ENCODE measurements at places on chromosomes 2 and 18.

- no peaks in the 10 kb centered on the region for H3K4me1 ChIP-seq
- H3K27me3 ChIP-seq, result no peaks in the 10 kb centered on the region
- DNase-seq, result no peak
- no peak overlapping the region for H3K4me3 ChIP-seq
- H3K36me3 ChIP-seq, result no peaks in the 10 kb centered on the region
Observed at GRCh38 chr18:79604205-79604912, 75.2 kb upstream of the CTDP1 start.

DNA sequence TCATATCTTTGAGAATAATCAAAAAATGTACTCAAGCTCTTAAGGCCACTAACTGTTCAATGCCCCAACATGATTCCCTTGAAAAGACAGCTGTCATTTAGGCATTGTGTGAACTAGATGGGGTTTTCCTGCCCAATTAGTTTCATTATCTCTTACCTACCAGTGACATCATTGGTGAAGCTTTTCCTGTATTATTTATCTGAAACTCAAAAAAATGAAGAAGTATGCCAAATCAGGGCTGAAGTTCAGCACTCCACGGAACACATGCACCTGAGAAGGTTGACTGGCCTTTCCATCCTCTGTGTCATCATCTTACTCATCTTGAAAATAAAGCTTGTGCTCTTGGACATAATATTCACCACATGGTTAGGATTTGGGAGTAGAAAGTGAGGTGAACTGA lies 126.4 kb downstream of the TXNL1 start:
- H3K4me1 ChIP-seq, result no peaks in the 10 kb centered on the region
- no peaks in the 10 kb centered on the region for H3K27me3 ChIP-seq
- H3K27ac ChIP-seq, result no peak overlapping the region
- DNase-seq, result no peak
- no peaks in the 10 kb centered on the region for H3K36me3 ChIP-seq

GRCh38 chr2:42970151-42970550 lies 177.8 kb upstream of the HAAO start:
- no peaks in the 10 kb centered on the region for H3K4me1 ChIP-seq
- H3K27ac ChIP-seq, result no peak overlapping the region
- DNase-seq, result no peak
- H3K36me3 ChIP-seq, result no peaks in the 10 kb centered on the region
- H3K27me3 ChIP-seq, result no peaks in the 10 kb centered on the region

DNA sequence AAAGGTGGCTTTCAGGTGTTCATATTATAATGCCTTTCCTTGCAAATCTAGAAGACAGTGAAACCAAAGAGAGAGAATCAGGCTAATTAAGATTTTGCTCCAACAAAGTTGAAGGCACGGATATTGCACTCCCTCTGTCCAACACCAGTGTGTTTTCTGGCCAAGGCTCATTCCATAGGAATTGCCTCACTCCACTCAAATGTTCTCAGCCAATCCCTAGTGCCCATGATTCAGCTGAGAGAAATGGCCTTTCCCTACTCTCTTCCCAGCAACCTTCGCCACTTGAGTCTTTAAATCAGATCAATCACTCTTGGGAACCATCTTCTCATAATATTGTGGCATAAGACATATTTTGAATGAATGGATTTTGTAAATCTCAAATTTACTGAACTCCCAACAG lies 768.2 kb upstream of the ACVR2A start:
- H3K27ac ChIP-seq, result no peak overlapping the region
- H3K27me3 ChIP-seq, result no peaks in the 10 kb centered on the region
- no peak overlapping the region for H3K4me3 ChIP-seq
- no peak for DNase-seq
- H3K36me3 ChIP-seq, result no peaks in the 10 kb centered on the region

DNA sequence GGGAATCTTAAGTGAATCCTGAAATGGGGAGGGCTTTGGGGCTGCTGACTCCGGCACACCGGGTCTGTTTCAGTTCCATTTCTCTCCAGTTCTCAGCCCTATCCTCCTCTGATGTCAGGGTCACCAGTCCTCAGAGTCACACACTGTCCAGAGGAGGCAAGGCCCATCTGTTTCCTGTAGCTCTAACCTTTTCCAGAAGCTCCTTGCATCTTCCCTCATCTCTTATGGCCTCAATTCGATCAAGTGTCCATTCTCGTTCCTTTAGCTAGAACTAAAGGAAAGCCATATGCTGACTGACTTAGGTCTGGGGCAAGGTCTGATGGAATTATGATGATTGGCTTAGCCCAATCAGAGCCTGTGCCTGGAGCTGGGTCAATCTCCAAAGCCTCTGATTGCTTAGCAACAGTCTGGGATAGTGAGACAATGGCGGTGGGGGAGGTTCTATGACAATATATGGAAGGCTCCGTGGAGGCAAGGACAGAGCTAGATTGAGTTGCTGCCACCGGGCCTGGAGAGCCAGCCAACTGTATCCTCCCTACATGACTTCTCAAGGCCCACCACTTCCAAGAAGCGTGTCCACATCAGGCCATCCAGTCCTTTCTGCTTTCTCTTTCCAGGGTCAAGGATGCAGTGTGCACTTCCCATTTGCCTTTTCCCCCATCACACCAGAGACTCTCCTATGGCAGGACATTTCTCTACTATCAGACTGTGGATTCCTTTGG lies 5.2 kb downstream of the ANKRD53 start:
- DNase-seq, result no peak
- no peaks in the 10 kb centered on the region for H3K36me3 ChIP-seq

DNA sequence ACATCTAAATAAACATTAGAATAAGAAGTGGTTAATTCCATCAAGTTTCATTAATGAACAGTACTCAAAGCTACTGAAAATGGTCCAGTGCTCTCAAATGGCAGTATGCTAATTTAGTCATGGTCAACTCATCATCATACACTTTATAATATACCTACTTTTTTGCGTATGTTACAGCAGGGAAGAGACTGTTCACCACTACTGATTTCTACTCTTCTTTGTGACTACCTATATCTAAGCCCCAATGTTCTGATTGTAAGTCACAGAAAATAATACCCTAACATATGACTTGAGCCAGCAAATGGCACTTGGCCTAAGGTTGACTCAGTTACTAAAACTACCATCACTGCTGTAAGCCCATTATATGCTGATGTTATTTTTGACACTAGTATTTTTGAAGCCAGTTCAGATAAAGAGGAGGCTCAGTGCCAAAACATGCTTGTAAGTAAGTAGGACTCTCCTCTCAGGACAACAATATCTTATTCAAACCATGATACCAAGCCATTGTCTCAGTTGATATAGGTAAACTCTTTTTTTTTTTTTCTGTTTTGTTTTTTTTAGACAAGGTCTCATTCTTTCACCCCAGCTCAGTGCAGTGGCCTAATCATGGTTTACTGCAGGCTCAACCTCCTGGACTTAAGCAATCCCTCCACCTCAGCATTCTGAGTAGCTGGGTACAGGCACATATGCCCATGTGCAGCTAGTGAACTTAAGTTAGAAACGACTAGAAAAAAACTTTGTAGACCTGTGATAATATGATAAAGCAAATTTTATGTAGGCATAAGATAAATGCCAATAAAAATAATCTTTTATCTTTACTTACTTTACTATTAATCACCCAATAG lies 266.9 kb downstream of the ZNF385B start:
- H3K27me3 ChIP-seq, result no peaks in the 10 kb centered on the region
- no peak for DNase-seq
- no peaks in the 10 kb centered on the region for H3K4me1 ChIP-seq
- no peak overlapping the region for H3K27ac ChIP-seq
- H3K36me3 ChIP-seq, result no peaks in the 10 kb centered on the region

GRCh38 chr18:44946529-44947113 lies 265.9 kb downstream of the SETBP1 start:
- no peak overlapping the region for H3K4me3 ChIP-seq
- H3K27ac ChIP-seq, result no peak overlapping the region
- no peaks in the 10 kb centered on the region for H3K4me1 ChIP-seq
- no peak for DNase-seq
- no peaks in the 10 kb centered on the region for H3K36me3 ChIP-seq

DNA sequence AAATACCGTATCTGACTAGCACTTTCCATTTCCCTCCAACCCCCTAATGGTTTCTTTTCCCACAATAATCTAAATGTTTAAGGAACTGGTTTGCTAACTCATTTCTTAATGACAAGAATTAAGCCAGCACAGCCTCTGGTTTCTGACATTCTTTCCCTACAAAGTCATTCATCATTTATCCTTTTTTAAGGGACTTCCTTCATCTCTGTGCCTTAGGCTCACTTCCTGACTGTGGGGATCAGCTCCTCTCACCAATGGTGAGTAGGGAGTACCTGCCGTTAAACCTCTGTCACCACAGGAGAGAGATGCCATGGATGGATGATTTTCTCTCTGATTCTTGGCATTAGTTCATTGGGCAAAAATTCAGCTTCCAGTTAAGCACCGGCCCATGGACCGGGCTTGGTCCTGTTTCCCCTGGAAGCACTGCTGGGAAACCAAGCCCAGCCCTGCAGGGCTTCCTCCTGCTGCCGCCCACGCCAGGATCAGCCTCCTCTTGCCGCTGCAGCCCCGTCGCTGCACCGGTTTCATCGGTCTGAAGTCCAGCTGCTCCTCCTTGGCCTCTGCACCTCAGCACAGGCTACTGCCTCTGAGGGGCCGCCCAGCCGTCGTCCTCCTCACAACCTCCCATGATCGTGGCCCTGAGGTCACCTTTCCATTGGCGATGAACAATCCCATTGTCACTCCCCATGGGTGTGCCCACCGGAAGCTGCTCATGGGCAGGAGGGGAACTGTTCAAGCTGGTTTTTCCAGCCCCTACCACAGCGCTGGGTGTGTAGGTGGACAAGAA lies 64.0 kb upstream of the ZNF516 start:
- no peaks in the 10 kb centered on the region for H3K27me3 ChIP-seq
- no peaks in the 10 kb centered on the region for H3K36me3 ChIP-seq
- no peaks in the 10 kb centered on the region for H3K4me1 ChIP-seq
- DNase-seq, result no peak

- no peak overlapping the region for H3K4me3 ChIP-seq
- no peak overlapping the region for H3K27ac ChIP-seq
- no peaks in the 10 kb centered on the region for H3K27me3 ChIP-seq
- DNase-seq, result no peak
- H3K36me3 ChIP-seq, result no peaks in the 10 kb centered on the region
Observed at GRCh38 chr2:102438111-102438510, 15.2 kb downstream of the IL18RAP start.

- H3K27me3 ChIP-seq, result peaks cover 15% of the 10 kb centered on the region
- no peaks in the 10 kb centered on the region for H3K36me3 ChIP-seq
- no peak for DNase-seq
- no peaks in the 10 kb centered on the region for H3K4me1 ChIP-seq
- H3K4me3 ChIP-seq, result no peak overlapping the region
Observed at GRCh38 chr18:78980777-78981380, 1.3 kb downstream of the SALL3 start.

DNA sequence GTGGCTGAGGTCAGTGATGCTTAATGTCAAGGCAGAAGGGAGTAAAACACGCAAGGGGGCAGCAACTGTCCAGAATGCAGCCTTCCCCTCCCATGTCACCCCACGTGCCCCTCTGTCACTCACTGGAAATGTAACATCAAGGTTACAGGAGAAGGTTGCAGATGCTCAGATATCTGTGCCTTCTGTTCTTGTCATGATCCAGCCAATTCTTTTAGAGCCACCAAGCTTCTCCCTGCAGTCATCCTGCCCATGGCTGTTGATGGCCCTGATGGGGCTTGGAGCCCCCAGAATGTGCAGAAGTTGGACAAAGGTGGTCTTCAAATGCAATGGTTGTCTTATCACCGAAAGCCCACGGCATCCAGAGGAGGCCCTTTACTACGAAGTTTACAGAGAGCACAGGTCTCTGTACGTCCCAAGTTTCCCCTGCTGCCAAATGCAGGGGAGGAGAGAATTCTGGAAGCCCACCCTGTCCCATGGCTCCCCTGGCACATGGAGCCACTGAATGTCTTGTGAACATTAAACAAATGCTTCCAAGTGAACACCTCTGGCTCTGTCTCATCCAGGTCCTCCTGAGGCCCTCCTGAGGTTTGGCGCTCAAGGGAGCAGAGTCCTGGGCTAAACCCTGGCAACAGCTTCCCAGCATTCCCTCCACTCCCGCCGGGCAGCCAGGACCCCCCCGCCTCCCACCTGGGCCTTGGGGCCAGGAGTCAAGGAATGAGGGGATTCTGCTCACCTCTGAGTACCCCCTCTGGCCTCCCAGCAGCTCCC lies 4.5 kb upstream of the GPR55 start:
- H3K27me3 ChIP-seq, result no peaks in the 10 kb centered on the region
- H3K36me3 ChIP-seq, result no peaks in the 10 kb centered on the region
- peaks cover 6% of the 10 kb centered on the region for H3K4me1 ChIP-seq
- DNase-seq, result no peak
- no peak overlapping the region for H3K27ac ChIP-seq

DNA sequence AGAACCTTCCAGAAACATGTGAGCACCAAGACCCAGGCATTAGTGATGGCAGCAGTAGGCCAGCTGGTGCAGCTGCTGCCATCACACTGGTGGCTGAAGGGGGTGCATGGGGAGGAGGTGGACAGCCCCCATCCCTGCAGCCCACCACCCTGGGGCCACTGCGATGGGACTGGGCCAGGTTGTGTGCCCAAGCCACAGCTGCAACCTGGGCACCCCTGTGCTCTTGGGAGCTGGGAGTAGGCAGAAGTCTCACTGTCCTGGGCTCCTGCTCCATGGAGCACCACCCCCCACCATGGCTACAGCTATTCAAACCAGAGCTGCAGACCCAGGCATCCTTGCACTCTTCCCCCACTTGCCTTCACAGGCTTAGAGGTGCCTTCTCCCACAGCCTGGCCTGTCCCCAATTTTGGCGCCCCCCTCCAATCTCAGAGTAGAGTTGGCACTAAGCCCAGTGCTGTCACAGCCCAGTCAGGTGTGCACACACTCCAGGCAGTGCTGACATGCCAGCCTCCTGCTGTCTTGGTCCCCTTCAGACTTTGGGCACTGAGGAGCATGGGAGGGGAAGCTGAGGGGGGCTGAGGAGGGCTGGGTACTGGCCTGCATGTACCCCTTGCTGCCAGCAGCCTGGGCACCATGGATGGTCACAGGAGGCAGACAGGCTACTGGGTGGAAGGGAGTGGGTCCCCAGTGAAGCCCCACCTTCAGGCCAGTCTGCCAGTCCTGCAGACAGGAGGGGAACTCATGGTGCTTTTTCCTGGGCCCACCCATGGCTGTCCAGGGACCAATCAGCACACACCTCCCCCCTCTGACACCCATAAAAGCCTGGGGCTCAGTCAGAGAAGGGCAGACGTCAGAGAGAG lies 67.1 kb downstream of the CYP26B1 start:
- no peaks in the 10 kb centered on the region for H3K36me3 ChIP-seq
- no peaks in the 10 kb centered on the region for H3K4me1 ChIP-seq
- H3K4me3 ChIP-seq, result no peak overlapping the region
- no peaks in the 10 kb centered on the region for H3K27me3 ChIP-seq

DNA sequence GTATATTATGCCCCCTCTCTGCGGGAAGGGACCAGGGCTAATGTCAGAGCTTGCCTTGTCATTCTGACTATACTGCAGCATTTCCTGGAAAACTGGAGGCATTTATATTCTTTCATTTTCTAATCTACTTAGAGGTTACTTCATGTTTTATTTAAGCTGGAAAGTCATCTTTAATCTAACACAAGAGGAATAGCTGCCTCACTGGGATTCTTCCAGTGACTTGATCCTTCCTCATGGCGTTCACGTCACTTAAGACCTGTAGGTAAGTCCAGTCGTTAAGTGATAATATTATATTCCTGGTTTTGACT lies 727.6 kb upstream of the DDX18 start:
- no peak overlapping the region for H3K27ac ChIP-seq
- H3K4me1 ChIP-seq, result no peaks in the 10 kb centered on the region
- no peaks in the 10 kb centered on the region for H3K27me3 ChIP-seq
- DNase-seq, result no peak
- H3K36me3 ChIP-seq, result no peaks in the 10 kb centered on the region
- no peak overlapping the region for H3K4me3 ChIP-seq

Measured in naive thymus-derived CD4-positive, alpha-beta T cell (primary cell).